ENCODE measurements at places on chromosomes 11 and 22. TPM values are rescaled to one million over a fixed set of nuclear protein-coding genes. Genes with fewer than 3 reads are reported as not detected.

The SCGB1A1 gene
- not detected for total RNA-seq

The KLHL35 gene
- 3.3 TPM for total RNA-seq

The MS4A3 gene
- not detected for total RNA-seq

The MPST gene
- 42.9 TPM for total RNA-seq

The APOA4 gene
- not detected for total RNA-seq

The NRXN2 gene
- total RNA-seq, result 9.6 TPM

The OR10A3 gene
- not detected for total RNA-seq
